ENCODE measurements at places on chromosomes 16 and 17.

DNA sequence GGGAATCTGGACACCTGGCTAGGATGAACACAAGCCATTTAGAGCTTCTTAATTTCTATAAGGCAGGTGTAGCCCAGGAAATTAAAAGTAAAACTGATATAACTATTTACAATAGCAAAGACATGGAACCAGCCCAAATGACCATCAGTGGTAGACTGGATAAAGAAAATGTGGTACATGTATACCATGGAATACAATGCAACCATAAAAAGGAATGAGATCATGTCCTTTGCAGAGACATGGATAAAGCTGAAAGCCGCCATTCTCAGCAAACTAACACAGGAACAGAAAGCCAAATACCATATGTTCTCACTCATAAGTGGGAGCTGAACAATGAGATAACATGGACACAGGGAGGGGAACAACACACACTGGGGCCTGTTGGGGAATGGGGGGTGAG, 19.4 kb downstream of the FAHD1 start:
- DNase-seq: no peak

GRCh38 chr17:8954339-8954738, 11.2 kb downstream of the PIK3R5 start:
- DNase-seq: peak; percentile 85

GRCh38 chr16:61892531-61892930, 143.7 kb downstream of the CDH8 start:
- no peak for DNase-seq

- DNase-seq: no peak
Observed at GRCh38 chr17:30476726-30477082, 504 bp upstream of the GOSR1 start.

GRCh38 chr17:49924589-49924988, 44.4 kb upstream of the DLX4 start:
- no peak for DNase-seq

DNA sequence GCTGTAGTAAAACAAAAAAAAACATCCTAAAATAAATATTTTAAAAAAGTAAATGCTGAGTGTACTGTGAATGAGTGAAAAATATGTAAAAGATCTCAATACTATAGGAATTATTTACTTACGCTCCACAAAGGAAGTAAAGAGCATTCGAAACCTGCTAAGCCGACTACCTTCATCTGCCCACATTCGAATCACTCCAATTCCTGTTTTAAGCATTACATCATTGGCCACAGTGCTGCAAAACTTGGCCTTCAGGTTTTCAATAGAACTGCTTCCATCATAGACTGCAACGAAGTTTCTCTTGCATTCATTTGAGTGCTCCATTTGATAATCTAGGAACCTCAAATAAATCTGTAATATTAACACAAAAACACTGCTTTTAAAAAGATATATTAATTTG, 34.4 kb downstream of the NETO2 start:
- DNase-seq: no peak

DNA sequence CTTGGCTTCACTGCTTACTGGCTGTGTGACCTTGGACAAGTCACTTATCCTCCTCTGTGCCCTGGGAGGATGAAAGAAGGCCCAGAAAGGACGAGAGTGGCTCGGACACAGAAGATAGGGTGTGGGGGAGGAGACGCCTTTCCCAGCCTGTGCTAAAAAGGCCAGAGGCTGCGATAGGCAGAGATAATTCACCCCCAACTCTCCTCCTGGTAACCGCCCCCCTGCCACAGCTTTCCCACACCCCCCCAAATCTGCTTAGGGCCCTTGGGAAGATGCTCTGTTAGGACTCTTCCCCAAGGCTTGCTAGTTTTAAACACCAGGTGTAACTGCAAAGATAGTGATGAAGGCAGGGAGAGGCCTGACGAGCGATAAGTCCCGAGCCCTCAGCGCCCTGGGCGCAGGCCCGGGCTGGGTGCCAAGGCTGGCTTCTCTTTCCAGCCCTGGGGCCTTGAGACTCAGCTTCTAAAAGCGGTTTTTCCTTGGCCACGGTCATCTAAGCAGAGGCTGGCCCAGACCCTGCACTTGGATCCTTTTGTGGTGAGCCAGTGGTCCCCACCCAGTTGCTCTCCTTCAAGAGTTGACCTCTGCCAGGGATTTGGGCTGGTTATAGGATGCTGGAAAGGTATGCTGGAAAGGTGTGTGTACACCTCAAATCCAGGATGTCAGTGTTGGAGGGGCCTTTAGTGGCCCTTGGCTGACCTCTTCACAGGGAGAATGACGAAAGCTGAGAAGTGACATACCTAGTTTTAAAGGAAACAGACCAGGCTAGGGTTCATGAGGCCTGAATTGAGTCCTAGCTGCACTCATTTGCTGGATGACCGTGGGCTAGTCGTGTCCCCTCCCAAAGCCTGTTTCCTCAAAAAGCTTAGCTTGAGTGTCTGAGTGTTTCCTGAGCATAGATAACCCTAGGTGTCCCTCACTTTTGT, 3.4 kb upstream of the PPP1R9B start:
- no peak for DNase-seq

DNA sequence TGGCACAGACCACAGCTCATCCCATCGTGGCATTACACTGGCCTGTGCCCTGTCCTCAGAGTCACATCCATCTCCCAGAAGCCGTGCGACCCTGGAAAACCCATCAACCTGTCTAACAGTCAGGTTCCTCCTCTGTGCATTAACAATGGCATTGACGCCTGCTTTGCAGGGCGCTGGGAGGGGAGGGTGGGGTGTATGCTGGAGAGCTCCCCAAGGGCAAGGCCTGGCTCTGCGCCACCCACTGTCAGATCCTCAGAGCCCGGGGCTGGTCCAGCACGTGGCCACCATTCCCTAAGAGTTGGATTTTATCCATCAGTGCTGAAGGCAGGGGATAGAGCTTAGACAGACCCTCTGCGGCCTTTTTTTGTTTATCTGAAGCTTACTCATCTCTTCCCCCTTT, 28.7 kb downstream of the NOS2 start:
- no peak for DNase-seq

DNA sequence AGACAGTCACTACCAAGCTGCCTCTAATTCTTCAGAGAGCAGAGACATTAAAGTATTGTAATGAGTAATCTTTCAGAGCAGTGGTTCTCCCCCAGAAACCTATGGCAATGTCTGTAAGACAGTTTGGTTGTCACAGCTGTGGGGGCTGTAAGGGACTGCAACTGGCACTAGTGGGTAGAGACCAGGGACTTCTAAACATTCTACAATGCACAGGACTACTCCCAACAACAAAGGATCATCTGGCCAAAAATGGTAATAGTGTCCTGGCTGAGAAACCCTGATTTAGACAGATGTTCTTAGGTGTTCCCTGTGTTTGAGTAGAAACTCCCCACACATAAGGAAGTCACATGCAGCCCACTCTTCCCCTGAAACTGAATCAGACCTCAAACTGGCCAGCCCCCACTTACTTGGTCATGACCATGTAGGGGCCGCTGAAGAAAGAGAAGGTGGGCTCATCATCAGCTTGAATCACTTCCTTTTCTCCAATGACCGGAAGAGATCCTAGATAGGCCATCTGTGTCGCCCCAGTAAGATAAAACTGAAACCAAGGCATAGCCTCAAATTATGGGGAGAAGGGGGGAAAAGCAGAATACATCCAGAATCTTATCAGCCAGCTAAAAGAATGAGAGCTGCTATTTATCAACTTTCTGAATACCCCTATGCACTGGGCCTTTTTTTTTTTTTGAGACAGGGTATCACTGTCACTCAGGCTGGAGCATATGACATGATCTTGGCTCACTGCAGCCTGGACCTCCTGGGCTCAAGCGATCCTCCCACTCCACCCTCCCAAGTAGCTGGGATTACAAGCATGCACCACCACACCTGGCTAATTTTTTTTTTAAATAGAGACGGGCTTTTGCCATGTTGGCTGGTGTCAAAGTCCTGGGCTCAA, 75.8 kb downstream of the TEX14 start:
- no peak for DNase-seq

DNA sequence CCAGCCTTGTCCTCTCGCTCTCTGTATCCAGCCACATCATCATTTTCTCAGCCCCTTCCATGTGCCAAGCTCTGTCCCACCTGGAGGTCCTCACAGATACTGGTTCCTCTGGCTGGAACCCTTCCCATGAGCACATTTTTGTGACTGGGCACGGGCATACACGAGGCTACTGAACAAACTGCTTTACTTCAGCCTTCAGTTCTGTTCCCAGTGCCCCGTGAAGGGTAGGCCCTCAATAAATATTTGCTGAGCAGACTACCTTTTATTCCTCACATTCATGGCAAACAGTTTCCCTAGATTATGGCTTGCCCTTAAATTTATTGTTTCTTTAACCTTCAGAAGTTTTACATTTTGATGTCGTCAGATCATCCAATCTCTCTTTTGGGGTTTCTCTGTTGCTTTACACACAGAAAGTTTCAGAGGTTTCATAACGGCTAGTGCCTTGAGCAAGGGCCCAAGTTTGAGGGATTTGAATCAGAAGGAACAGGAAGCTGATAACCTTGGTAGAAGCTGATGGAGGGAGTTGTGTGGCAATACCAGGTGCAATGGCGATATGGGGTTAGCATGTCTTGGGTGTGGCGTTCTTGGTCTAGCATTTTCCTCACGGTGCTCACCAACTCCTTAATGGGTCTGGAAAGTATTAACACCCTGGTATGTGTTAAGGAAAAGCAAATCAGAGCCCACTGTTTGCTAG, 27.8 kb downstream of the TMEM92 start:
- no peak for DNase-seq

DNA sequence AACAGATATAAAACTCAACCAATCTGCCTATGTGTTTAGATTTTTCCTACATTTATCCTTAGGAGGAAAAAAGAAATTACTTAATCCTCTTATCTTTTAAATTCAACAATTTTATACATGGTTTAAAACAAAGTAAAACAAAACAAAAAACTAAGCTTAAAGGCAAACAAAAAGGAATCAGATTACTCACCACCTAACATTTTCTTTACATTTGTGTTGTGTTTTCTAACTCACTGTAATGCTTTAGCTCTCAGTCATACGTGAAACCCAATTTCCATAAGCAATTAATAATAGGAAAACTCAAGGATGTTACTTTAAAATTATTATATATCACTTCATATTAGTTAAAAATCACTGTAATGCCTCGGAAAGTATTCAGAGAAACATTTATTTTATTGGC, 6.7 kb upstream of the IRX5 start:
- DNase-seq: no peak

- no peak for DNase-seq
Observed at GRCh38 chr17:27558341-27558740, 72.6 kb upstream of the LGALS9 start.

DNA sequence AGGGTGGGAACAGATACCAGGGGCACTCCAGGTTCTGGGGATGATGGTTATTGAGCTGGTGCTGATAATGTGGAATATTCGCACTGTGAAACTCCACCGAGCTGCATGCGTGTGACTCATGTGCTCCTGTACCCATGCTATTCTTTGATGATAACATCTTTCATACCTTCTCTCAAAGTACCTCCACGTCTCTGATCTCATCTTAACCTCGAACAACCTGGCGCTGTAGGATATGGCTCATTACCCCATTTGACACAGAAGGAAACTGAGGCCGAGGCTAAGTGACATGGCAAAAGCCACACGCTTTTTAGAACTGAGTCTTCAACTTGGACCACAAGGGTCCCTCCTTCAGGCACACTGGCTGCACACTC, 30.2 kb upstream of the MRPS23 start:
- DNase-seq: no peak

GRCh38 chr16:73125850-73126524, 78.1 kb upstream of the ZFHX3 start:
- DNase-seq: no peak

DNA sequence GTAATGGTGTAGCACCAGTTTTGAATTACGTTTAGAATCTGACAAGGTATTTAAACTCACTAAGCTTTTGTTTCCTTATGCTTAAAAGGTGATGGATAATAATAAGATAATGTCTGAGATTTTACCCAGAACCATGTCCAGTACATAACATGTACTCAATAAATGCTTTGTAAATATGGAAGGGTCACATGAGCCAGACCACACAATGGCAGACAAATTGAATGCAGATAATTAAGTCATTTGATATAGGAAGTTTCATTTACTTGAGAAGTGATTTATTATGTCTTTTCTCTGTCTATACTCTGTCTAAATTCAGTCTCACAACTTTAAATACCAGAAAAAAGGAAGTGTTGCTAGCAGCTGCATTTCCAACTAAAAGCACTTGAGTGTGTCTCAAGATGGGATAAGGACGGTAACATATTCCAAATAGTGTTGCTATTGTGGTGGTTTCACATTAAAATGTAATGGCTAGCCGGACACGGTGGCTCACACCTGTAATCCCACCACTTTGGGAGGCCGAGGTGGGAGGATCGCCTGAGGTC, 52.5 kb upstream of the DHX40 start:
- no peak for DNase-seq

GRCh38 chr16:4341250-4341649, 9.9 kb downstream of the PAM16 start:
- DNase-seq: no peak

DNA sequence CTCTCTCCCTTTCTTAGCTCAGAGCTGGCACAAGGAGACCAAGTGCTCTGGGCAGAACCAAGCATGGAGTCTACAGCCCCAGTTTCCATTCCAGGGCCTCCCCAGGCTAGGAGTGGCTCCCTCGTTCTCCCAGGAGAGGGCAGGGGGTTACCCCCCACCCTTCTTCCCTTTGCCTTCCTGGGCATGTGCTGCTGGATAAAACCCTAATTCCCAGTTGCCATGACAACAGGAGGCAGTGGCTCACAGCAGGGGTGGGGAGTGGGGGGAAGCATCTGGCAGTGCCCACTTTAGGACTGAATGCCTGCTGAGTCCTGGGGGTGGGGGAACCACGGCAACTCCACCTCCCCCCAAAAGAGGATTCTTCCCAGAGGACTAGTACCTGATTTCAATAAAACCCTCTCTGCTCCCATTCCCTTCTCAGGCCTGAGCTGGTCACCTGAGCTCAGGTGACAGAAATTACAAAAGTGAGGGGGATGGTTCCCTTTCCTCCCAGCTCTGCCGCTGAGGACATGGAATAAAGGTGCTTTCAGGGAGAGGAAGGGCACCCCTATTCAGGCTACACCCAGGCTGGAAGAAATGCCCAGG, 1.8 kb downstream of the MPP2 start:
- DNase-seq: no peak

- no peak for DNase-seq
Observed at GRCh38 chr17:45438931-45439610, 6.4 kb upstream of the ARHGAP27 start.

- no peak for DNase-seq
Observed at GRCh38 chr16:57016301-57016700, 26.9 kb downstream of the NLRC5 start.

GRCh38 chr16:57372372-57373116, at the start of gene CX3CL1:
TSS of gene CX3CL1 (plus strand) at chr16:57372490. CDS start at chr16:57372569, 79 bp downstream.
- no peak for DNase-seq

GRCh38 chr17:78798695-78799559, 16.9 kb upstream of the CYTH1 start:
- DNase-seq: no peak

All from T-helper 2 cell (primary cell).